Activated CD4-positive, alpha-beta T cell treated with anti-CD3 and anti-CD28 coated beads for 48 hours (primary cell): ENCODE measurements at places on chromosomes 7 and 10.

- no peak for DNase-seq
Observed at GRCh38 chr10:77287647-77288120, 349.9 kb downstream of the KCNMA1 start.

DNA sequence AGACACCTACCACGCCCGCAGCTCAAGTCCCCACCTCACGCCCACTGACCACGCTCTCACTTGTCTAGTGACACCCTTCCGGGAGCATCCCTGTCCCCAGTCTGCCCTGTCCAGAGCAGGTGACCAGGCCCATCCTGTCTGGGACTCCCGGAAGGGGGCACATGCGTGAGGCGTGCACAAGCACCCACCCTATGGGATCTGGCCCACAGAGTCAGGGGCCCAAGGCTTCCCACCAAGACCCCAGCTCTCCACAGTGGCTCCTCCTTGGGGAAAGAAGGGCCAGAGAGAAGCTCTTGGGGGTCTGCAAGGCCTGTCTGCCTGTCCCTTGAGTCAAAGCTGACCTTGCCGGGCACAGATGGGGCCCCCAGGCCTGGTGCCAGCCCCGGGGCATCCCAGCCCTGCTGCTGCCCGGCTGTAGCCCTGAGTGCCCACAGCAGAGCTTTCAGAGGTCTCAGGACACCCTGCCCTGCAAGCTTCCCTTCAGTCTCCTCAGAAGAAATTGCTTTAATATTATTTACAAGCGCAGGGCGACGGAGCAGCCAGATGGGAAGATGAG, 195.0 kb downstream of the ELFN1 start:
- DNase-seq: no peak

- no peak for DNase-seq
Observed at GRCh38 chr10:97733256-97733655, 3.7 kb upstream of the ZFYVE27 start.

DNA sequence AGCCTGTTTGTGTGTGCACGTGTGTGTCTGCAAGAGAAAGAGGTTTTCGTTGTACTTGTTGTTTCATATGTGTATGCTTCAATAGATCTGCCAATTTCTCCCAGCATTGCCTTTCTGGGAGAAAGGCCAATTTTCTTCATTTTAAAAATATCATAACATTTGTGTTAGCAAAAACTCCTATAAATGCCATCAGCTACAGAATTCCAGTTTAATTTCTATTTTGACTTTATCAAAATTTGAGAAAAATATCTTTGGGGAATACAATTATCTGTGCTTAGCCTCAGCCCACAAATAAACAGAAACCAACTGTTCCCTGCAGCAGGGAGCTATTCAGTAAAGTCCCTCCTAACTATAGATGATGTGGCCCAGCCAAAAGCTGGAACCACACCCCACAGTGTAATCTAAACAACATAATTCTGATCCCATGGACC, 68.3 kb upstream of the MGMT start:
- DNase-seq: no peak

DNA sequence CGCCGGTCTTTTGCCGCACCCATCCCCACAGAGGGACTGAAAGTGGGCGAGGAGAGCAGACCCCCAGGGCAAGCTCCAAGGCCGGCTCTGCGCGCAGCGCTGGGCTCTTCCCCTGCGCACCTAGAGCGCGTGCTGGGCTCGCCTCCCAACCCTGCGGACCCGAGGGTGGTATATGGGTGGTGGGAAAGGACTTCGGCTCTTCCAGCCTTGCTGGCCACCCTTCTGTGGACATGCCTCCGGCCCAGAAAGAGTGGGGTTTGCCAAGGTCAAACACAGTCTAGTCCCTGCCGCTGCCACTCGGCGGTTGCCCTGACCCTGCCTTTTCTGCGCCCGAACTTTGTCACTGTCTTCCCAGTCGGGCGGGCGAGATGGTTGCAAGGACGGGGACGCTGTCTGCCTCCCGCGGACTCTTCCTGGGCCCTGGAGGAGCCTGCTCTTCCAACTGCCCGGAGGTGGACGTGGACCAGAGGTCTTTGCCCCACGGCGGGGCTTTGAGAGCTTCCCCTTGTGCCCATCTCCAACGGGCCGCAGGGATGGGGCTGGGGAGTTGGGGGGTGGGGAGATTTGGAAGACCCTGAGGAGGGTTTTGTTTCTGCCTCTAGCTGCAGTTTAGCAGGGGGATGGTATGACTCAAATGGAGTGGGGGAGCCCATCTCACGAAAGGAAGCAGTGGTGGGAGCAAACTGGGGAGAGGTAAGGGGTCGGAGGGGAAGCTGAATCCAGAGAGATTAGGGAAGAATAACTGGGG, 1.5 kb downstream of the ADCY1 start:
- DNase-seq: no peak

GRCh38 chr10:33391611-33392465, 57.4 kb upstream of the NRP1 start:
- no peak for DNase-seq

- no peak for DNase-seq
Observed at GRCh38 chr7:150594805-150595204, 27.6 kb downstream of the GIMAP4 start.
